Bronchial epithelial cell (primary cell): ENCODE measurements at places on chromosomes 13 and 19. TPM values are rescaled to one million over a fixed set of nuclear protein-coding genes. Genes with fewer than 3 reads are reported as not detected.

DNA sequence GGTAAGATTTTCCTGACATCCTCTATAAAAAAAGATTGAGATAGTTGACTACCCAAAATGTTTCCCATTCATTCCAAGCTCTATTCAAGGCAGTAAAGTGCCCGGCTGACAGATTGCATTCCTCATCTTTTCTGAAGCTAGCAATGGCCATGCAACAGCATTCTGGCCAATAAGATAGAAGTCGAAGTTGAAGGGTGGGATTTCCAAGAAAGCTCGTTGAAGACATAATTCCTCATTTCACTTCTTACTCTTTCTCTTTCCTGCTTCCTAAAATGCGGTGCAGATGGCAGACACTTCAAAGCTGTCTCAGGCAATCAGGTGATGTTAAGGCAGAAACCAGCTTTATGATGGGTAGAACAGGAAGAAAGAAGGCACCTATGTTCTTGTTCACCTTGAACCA, 13.4 kb upstream of the ALOX5AP start:
- DNase-seq = no peak

DNA sequence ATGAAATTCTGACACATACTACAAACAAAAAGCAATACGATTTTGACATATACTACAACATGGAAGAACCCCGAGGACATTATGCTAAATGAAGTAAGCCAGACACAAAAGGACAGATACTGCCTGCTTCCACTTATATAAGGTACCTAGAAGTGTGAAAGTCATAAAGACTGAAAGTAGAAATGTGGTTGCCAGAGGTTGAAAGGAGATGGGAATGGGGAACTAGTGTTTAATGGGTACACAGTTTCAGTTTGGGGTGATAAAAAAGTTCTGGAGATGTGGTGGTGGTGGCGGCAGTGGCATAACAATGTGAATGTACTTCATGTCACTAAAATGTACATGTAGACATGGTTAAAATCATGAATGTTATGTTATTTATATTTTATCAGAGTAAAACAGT, 12.1 kb upstream of the NDFIP2 start:
- DNase-seq = no peak

Gene RPL18A
- 1,530 and 1,590 TPM in 2 replicates for total RNA-seq

DNA sequence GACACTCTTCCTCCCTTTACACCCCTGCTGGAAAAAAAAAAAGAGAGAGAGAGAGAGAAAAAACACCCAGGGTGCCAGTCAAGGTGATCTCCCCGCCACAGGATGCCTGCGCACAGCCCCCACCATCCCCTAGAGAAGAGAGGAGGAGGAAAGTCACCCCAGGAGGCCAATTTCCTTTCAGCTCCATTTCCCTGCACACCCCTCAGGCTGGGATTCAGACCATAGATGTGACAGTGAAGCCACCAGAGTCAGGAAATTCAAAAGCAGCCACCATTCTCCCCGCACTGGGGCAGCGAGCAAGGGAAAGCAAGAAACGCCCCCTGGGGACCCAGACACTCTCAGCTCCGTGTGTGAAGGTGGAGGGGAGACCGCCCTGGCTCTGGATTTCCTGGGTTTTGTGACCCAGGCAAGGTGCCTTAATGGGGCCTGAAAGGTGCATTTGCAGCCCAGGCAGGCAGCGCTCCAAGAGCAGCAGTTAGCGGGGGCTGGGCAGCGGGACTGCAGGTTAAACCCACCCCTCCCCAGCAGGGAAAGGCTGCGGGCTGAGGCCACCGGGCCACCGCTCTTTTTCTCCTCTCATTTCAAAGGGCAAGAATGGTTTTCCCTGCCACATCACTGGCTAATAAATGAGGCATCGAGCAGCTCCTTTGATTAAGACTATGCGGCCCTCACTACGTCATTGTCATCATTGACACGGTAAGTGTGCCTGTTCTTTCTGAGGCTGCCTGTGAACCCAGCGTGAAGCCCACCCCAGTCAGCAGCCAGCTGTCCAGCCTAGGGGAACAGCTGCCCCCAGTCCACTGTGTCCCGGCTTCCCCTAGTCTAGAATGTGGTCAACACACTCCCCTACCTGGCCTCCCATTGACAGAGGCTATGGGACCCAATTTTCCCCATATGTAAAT, 83.8 kb upstream of the TM9SF2 start:
- DNase-seq = no peak

DNA sequence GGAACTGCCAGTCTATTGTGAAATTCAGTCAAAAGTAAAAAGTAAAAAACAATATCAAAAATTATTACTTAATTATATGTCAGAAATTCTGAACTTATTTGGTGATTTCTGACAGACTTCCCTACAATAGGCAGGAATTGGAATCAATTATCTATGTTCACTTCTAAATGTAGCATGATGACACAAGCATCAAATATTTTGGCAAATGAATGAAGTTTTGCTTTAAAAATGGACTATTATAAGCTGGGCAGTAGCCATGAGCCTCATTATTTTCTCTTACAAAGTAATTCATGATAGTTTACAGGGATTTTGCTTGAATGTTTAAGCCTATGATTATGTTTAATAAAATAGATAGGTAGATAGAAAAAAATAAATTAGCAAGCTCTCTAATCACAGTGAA, 582.6 kb downstream of the SLITRK6 start:
- no peak for DNase-seq

DNA sequence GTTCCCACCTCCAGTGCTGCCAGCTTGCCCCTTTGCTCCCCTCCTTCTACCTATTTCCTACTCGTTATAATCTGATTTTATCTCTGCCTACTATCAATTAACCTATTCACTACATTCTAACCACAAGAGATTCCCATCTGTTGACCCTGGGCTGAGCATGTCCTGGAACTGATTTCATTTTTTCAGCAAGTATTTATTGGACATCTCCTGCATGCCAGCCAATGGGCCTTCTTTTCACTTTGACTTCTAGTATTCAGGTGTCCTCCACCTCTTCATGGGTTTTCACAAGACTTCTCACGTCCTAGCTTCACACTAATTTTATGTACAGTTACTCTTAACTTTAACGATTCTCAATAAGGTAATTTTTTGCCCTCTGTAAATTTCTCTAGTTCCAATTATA, 282.7 kb upstream of the KLHL1 start:
- no peak for DNase-seq

DNA sequence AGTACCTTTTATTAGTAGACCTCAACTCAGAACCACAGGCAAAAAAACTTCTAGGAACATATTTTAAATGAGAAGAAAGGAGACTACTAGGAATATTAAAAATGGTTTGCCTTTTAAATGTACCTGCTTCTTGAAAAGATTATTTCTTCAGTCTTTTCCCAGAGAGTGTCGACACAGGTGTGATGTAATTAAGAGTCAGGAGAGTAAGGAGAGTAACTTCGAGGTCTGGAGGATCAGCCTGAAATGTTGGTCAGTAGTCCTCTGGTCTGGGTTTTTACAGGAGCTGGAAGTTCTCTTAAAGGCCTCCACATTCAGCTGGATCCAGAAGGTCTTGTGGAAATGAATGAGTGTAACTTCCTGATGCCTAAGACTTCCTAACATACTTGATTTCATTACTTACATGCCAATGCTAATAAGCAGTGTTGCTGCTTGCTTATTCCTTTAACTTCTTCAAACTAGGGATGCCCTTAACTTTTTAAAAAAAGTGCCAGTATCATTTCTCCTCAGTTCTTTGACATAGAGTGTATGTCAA, at the start of gene KCTD4:
Gene KCTD4, minus strand, starts transcription at position 345 of the 532 bp plus-strand sequence. CDS start 6,478 bp downstream, outside the sequence.
- peak; percentile 49 for DNase-seq

Gene SIGLEC9
- not detected in 2 replicates for total RNA-seq

Gene ZNF541
- not detected in 2 replicates for total RNA-seq

DNA sequence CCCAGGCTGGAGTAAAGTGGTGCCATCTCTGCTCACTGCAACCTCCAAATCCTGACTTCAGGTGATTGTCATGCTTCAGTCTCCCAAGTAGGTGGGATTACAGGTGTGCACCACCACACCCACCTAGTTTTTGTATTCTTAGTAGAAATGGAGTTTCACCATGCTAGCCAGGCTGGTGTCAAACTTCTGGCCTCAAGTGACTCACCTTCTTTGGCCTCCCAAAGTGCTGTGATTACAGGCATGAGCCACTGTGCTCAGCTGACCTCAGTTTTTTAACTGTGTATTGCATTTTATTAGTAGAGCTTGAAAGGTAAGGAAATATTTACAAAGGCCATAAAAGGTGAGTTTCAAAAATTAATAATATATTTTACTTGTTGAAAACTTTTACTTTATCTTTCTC, 2.3 kb downstream of the ZNF726 start:
- DNase-seq = peak; percentile 46

- no peak for DNase-seq
These were observed 86.9 kb downstream of the CDK8 start for GRCh38 chr13:26340807-26341206.

DNA sequence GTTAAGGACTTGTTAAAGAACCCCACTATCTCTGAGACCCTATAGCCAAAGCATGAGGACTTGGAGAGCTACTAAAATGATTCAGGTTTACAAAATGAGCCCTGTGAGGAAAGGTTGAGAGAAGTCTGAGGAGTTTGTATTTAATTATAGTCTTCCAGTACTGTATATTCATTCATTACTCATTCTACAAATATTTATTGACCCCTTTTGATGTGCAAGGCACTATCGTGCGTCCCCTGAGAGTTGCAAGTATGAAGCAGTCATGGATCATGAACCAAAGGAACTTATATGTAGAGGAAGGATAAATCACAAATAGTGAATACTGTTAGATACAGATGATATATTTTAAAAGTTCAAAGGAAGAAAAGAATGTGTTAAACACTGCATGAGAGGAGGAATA, 84.4 kb downstream of the DNAJC15 start:
- no peak for DNase-seq

GRCh38 chr13:112442483-112443090, 66.4 kb downstream of the SPACA7 start:
- peak; percentile 9 for DNase-seq

DNA sequence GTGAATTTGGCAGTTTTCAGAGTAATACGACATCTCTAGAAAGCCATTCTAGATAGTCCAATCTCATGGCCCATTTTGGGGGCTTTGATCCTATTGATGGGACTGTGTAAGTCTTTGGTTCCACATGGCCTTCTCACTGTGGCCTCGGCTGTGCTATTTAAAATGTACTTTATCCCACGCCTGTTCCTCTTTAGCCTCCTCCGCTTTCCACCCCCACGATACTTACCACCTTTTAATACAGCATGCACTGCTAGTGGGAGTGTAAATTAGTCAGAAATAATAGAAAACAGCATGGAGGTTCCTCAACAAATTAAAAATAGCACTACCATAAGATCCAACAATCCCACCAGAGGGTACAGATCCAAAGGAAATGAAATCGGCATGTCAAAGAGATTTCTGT, 28.3 kb upstream of the CEBPG start:
- no peak for DNase-seq

DNA sequence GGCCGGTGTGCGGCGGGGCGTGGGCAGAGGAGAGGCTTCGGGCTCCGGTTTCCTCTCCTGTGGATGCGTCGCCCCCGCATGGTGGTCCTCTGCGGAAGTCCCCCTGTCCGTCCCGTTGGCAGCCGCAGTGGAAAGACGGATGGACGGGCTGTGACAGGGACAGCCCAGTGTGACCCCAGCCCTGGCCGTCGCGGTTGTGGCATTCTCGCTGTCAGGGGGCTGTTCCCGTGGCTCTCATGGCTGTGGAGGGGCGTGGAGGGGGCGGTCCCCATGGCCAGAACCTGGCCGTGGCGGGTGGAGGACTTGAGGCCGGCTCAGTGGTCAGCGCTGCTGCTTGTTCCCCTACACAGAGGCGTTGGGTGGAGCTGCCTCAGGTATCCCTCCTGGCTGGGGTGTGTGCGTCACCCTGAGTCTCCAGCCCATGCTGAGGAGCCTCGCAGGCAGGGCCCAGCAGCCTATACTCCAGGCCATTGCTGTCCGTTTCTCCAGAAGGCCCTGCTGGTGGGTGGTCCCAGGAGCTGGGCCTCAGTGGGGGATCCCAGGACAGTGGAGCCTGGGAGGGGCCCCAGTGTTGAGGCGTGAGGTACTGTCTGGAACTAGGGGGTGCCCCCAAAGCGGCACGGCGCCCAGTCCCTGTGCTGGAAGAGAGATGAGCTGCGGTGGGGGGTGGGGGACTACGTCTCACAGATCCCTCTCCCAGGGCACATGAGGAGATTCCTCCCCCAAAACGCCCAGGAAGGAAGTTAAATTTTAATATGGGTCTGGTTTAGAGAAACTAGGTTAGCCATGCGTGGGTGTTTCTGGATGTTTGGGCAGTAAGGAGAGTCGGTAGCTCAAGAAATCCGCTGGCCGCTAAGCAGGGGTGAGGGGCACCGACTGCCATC, 20.3 kb downstream of the CSNK1G2 start:
- DNase-seq = no peak

DNA sequence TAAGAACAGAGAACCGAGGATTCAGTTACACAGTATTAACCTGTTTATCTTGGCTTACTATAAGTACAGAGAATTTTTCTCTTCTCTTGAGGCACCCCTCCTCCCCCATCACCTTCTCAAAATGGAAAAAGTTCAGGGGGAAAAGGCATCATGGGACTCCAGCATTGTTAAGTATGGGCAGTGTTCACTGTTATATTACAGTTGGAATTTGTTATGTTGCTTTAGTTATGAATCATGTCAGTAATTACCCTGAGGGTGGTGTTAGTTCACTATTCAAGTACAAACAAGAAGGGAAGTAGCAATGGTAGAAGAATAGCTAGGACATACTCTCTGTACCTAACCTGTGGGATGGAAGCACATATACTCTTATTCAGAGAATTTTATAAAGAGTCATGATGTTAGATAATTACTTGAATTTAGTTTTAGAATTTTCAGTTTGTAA, 12.0 kb downstream of the LPAR6 start:
- peak; percentile 98 for DNase-seq

GRCh38 chr13:109904218-109904617, 117.8 kb upstream of the IRS2 start:
- peak; percentile 59 for DNase-seq
